Camera-type eye (tissue), 1 donor: ENCODE measurements at places on chromosomes 12 and 14. TPM values are rescaled to one million over a fixed set of nuclear protein-coding genes. Genes with fewer than 3 reads are reported as not detected.

TBC1D30 gene
- 17.1 TPM for total RNA-seq

TAPBPL gene
- total RNA-seq, result 15.7 TPM

KRT76 gene
- total RNA-seq, result not detected

DIO2 gene
- 21.3 TPM for total RNA-seq

PHLDA1 gene
- total RNA-seq, result 33.6 TPM

SLC25A47 gene
- total RNA-seq, result 0.22 TPM

BIN2 gene
- 4.2 TPM for total RNA-seq

KRT80 gene
- total RNA-seq, result 1.6 TPM

LETMD1 gene
- 65.2 TPM for total RNA-seq

LAG3 gene
- total RNA-seq, result 0.60 TPM

FAM181A gene
- not detected for total RNA-seq

MGP gene
- total RNA-seq, result 186 TPM

CCDC196 gene
- total RNA-seq, result not detected

EDDM3A gene
- not detected for total RNA-seq

ESRRB gene
- total RNA-seq, result 4.3 TPM

RIMKLB gene
- total RNA-seq, result 132 TPM

BMP4 gene
- total RNA-seq, result 39.9 TPM

ALX1 gene
- 13.0 TPM for total RNA-seq

NRIP2 gene
- total RNA-seq, result 3.7 TPM

PTPN6 gene
- total RNA-seq, result 5.1 TPM

ASIC1 gene
- 8.0 TPM for total RNA-seq

TAS2R14 gene
- 21.2 TPM for total RNA-seq

CEBPE gene
- not detected for total RNA-seq

RIN3 gene
- total RNA-seq, result 7.2 TPM
